ENCODE measurements at places on chromosomes 16 and 17. TPM values are rescaled to one million over a fixed set of nuclear protein-coding genes. Genes with fewer than 3 reads are reported as not detected.

DNA sequence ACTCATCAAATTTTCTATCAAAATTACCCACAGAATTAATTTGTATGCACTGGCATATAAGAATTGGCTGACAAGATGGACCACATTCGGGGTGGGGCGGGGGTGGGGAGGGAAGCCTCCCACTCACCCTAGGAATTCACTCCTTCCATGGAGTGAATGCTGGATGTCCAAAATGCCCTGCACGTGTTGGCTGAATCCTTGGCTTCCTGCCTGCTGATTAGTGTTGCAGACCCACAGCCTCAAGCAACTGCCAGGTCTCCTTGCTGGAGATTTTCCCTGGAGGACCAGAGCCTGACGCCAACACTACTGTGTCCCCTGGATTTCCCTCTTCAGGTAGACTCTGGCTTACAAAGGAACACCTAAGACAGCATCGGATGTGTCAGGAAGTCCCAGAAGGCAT lies 575.7 kb upstream of the CDH11 start:
- no peak overlapping the region for H3K4me3 ChIP-seq
- no peak overlapping the region for H3K27ac ChIP-seq
- no peaks in the 10 kb centered on the region for H3K27me3 ChIP-seq

- no peaks in the 10 kb centered on the region for H3K27me3 ChIP-seq
- no peaks in the 10 kb centered on the region for H3K4me1 ChIP-seq
- no peak overlapping the region for H3K27ac ChIP-seq
- H3K4me3 ChIP-seq = no peak overlapping the region
Measured at GRCh38 chr16:9428355-9429005, 337.0 kb downstream of the HAPSTR1 start.

- no peak for DNase-seq
- H3K27me3 ChIP-seq = no peaks in the 10 kb centered on the region
- H3K36me3 ChIP-seq = no peaks in the 10 kb centered on the region
- H3K4me3 ChIP-seq = no peak overlapping the region
Measured at GRCh38 chr17:10622617-10623485, 34.3 kb downstream of the MYH3 start.

DNA sequence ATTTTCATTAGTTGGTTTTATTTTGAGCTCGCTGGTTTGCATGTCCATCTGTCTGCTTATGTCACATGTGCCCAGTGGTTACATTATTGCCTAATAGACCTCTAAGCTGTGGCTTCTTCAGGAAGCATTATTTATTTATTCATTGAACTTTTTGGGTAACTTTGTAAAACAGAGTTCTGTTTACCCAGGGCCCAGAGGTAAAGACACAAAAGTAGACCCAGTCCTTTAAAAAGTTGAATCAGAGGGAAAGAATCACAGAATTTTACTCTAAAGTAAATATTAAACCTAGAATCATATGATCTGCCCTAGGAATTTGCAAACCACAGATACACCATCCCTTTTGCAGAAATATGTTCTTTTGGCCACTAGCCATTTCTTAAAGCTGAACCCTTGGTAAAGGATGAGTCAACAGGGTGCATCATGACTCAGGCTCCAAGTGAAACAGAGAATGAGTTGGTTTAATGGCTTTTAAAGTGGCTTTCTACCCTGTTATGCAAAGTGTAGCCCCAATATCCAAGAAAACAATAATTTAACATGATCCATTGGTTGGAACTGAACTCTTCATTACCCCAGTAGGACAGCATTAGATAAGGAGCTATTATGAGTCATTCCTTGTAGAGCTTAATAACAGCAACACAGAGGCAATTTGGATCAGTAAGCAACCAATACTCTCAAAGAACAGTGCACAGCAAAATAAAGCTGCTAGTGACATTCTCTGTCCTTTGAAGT lies 236.3 kb downstream of the KCNJ2 start:
- no peaks in the 10 kb centered on the region for H3K36me3 ChIP-seq
- DNase-seq = no peak
- H3K27ac ChIP-seq = no peak overlapping the region
- H3K27me3 ChIP-seq = no peaks in the 10 kb centered on the region
- H3K4me3 ChIP-seq = no peak overlapping the region

The MYH8 gene
- not detected for total RNA-seq

The TP53TG3D gene
- not detected for total RNA-seq

The CUEDC1 gene
- total RNA-seq = not detected
